Epithelial cell of prostate (primary cell): ENCODE measurements at places on chromosomes 1 and 21.
A peak's percentile ranks its signal among the peaks of the same experiment; 100 is the strongest.

- DNase-seq, result no peak
Observed at GRCh38 chr21:42834726-42835191, 44.6 kb downstream of the WDR4 start.

GRCh38 chr1:38308780-38309179, 262.2 kb upstream of the POU3F1 start:
- DNase-seq, result peak; percentile 87

DNA sequence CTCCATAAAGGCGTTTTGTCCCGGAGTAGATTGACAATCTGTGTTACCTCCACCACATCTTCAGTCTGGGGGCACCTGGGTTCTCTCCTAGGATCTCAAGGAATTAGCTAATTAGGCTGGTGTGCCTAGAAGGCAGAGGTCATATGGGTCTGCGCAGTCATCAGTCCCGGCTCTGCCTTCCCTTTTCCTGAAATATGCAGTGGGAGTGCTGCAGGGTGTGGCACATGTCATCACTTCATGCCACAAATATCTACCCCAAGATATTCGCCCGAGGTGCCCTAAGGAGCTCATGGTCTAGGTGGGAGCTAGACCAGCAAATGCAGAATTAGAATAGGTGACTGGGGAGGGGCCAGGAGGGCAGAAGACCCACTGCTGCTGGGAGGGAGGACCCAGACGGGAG, 42.9 kb downstream of the ACTL8 start:
- no peak for DNase-seq

DNA sequence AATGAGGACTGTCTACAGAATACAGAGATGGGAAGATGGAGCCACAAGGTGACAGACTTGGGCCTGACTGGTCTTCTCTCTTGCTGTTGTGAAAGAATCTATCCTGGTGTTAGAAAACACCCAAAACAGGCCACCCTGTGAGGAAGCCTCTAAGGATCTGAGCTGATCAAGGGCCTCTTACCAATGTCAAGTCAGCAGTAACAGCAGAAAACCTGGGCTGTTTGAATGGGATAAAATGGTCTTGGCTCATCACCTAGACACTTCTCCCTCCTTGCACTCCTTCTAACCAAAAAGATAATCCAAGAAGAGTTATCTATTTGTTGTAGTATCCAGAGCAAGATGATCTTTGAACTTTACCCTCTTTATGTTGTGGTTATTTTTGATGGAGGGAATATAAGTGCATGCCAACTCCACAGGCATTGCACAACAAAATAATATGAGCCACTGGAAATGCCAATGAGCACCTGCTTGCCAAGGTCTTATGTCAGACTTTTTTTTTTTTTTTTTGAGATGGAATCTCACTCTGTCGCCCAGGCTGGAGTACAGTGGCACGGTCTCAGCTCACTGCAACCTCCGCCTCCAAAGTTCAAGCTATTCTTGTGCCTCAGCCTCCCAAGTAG, 32.8 kb upstream of the ZNF281 start:
- DNase-seq, result no peak

DNA sequence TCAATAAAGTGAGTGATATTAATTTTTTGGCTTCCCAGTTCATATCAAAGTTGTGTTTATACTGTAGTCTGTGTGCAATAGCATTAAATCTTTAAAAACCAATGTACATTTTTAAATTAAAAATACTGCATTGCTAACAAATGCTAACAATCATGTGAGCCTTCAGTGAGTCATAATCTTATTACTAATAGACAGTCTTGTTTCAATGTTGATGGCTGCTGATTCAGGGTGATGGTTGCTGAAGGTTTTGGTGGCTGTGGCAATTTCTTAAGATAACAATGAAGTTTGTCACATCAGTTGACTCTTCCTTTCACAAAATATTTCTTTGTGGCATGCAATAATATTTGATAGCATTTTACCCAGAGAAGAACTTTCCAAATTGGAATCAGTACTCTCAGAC, 109.0 kb downstream of the ZMYM4 start:
- peak; percentile 6 for DNase-seq

DNA sequence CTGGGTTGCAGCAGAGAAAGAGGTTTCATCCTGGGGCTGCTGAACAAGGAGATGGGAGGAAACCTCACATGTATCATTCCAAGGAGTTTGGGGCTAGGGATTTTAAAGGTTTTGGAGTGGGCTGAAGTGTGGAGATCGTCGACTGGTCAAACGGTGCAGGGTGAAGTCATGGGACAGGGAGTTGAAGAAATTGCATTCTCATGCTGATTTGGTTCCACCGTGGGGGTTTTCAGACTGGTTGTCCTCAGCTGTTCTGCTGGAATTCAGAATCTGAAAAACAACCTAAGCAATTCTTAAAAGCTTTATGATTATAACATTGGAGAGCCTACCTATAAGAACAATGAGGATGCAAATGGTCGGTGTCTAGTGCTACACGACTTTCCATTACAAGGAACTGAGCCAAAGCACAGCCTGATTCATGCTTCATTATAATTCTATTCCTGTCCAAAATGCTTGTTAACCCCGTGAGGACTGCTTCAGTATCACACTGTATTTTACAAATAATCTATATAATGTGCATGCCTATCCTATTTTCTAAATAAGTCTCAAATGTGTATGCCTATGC, 242.7 kb downstream of the TM2D1 start:
- no peak for DNase-seq

- DNase-seq, result no peak
Observed at GRCh38 chr1:175742790-175743459, 470 bp downstream of the TNR start.

DNA sequence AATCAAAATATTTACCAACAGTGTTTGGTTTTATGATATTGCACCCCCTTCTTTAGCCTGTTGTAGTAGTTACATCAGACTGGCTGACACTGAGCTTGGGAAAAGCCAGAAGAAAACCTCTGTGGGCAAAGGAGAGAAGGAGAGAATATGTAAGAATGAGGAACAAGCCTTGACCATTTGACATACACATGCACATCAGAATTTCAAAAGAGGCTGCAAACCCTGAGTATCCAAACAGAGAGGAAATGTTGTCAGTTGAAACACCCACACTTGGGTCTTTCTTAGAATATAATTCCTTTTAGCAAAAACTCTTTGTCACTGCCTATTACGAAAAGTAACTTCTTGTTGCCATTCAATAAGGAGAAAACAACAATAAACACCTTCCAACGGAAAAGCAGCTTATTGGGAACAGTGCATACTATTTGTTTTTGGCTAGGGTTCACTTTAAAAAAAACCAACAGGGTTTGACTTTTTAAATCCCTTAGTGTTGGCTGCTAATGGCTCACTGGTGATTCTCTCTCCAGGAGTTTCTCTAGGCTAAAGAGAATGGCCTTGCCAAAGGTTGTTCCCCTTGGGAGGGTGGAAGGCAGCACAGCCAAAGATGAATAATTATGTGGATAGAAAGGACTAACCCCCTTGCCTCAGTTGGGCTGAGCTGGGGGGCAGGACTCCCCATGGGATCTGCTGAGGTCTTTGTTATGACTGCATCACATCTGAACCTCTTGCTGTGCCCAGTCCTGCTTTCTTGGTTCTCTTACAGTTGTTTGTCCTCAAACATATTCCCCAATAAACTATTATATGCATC, 48.9 kb downstream of the GORAB start:
- no peak for DNase-seq

DNA sequence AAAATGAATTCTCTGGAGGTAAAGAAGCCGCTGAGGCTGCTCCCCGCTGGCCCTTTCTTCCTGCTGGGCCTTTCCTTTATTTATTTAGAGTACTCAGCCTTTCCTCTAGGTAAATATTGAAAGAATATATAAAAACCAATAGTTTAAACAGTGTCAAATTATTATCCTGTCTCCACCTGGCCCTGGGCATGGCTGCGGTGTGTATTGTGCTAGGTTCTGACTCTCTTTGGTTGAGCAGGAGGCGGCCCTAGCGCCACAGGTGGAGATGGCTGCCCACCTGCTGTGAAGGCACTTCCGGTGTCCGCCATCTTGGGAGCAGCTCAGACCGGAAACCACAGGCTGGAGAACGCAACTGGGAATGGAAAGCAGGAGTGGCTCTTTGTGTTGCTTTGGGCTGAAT, 29.0 kb upstream of the CLDN14 start:
- no peak for DNase-seq

GRCh38 chr1:228911225-228912210, 176.2 kb downstream of the RHOU start:
- DNase-seq, result no peak
